ENCODE measurements at places on chromosomes 1 and 21. TPM values are rescaled to one million over a fixed set of nuclear protein-coding genes. Genes with fewer than 3 reads are reported as not detected.

DNA sequence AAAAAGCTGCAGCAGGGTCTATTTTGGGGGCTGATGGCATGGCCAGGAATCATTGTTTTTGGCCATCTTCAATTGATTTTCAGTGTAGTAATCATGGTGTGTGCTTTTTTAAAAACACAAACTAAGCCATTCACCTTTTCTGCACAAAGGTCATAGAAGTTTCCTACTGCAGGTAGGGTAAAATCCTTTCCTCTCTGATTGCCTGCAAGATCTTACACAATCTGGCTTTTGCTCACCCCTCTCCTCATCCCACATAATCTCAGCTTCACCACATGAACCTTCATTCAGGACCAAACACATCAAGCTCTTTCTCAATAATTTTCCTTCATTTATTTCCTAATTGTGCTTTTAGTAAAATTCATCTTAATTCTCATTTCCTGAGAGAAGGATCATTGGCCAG, 38.3 kb upstream of the GBP5 start:
- no peak for DNase-seq

The ZC3H12A gene
- 46.2 TPM for polyA plus RNA-seq

DNA sequence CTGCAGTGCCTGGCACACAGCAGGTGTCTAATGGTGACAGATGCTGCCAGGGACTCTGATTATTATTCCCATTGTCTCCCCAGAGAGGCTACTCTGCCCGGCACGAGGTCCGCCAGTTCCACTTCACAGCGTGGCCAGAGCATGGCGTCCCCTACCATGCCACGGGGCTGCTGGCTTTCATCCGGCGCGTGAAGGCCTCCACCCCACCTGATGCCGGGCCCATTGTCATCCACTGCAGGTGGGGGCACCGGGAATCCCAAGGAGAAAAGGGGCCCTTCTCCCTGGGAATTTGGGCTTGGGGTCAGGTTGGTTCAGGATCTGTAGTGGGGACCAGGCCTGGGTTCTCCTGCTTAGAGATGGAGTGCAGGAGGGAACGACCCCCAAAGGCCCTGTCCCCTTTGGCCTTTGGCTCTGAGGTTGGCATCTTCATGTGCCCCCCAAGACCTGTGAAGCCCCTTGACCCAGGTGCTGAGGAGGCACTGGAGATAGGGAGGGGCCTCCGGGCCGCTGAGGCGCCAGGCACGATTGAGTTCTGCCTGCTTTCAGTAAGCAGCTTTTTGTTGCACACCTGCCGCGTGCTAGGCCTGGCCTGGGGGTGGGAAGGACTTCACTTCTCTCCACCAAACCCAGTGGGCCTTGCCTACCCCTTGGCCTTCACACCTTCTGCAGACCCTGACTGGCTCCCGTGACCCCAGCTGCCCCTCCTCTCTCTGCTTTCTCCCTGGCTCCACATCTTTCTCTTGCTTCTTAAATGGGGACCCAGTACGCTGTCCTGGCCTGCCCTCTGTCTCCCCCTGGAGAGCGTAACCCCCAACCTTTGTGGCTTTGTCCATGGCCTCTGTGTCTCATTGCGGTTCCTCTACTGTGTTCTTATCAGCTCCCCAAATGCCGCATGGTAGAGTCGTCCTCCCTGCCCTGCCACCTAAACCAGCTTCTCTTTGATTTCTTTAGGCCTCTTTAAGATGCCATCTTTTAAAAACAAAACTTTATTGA, 76.4 kb downstream of the PTPRU start:
- DNase-seq: no peak

- DNase-seq: peak; percentile 87
Measured at GRCh38 chr1:155241069-155241679, 14.1 kb downstream of the ENTREP3 start.

The ZYG11A gene
- polyA plus RNA-seq: 0.40 TPM

All from hepatocyte (in vitro differentiated cells).